ENCODE measurements at places on chromosomes 1 and 21. TPM values are rescaled to one million over a fixed set of nuclear protein-coding genes. Genes with fewer than 3 reads are reported as not detected.
A peak's percentile ranks its signal among the peaks of the same experiment; 100 is the strongest.

- no peak for DNase-seq
Measured at GRCh38 chr1:242629396-242629795, 104.9 kb upstream of the PLD5 start.

DNA sequence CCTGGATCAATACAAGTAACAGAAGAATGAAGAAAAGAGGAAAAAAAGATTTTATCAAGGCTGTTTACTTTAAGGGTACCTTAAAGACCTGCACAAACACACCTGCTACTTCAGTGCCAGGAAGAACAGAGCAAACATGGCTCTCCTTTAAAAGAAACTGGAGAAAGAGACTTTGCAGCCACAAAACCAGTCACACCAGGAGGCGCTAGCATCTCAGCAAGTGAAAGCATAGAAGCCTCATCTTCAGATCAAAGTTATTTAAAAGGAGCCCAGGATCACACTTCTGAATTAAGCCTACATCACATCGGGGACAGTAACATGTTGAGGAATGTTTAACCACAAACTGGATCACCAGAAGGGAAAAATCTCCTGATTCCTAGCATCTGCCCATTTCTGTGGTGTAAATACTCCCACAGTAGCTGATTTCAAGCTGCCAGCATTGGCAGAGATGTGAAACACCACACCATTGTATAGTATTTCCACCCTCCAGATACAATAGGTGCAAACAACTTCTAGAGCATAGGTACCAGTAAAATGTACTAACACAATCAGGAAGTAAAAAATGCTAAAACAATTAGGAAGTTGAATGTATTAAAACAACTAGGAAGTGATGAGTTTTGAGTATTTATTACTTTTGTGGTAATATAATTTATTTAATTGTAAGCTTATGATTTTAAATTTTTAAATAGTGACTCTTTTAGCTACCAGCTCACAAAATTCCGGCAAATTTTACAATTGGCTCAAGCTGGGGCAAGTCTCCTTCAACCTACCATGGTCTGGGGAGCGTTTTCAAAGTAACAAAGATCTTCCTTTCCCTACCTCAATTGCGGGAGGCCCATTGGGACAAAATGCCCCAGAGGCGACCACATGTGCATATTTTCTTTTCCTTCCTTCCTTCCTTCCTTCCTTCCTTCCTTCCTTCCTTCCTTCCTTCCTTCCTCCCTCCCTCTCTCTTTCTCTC is 105.3 kb upstream of the CLDN14 start:
- DNase-seq: no peak

- DNase-seq: no peak
Measured at GRCh38 chr1:54721719-54722118, 6.1 kb downstream of the TTC4 start.

DNA sequence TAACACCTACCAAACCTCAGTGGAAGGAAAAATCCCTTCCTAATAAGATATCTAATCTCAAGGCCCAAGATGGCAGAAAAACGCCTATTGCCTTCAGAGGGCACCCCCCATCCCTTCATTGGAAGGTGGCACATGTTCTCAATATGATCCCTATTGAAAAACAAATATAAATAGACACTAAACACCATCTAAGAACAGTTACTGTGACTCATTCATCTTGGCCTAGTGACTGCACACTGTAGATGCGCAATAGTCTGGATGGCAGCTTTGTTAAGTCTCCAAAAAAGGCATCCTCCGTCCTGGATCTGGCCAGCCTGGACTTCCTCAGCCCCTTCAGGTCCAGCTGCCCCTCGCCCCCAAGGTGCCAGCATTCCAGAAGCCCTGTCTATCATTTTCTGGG is 121.9 kb downstream of the CAPN8 start:
- no peak for DNase-seq

DNA sequence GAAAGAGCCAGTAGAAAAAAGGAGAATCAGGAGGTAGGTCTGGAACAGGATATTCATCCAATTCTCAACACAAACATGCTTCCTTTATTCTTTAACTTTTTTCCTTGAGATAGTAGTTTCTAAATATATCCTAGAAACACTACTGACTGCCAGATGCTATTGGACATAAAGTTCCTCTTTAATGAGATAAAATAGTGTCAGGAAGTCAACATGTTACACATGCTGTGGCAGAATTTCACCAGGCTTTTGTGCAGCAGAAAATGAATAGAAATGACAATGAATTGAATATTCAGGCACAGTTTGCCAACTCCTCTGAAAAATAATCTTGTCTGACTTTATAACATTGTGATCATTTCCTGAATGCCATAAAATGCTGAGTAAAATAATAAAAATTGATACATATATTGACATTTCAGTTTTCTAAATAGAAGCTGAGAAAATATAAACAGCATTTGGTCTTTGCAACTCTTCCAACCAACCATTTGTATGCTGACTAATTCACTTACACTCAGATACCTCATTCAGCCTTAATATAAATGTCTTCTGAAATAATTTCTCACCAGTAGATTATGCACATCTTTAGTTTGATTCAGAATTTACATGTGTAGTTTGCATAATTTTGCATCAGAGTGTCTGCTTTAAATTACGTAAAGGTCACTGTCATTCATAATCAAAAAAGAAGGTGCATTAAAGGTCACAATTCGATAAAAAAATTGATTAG is 486.1 kb upstream of the ADGRL2 start:
- DNase-seq: peak; percentile 34

GRCh38 chr21:21076491-21076890 is 78.3 kb downstream of the NCAM2 start:
- DNase-seq: no peak

DNA sequence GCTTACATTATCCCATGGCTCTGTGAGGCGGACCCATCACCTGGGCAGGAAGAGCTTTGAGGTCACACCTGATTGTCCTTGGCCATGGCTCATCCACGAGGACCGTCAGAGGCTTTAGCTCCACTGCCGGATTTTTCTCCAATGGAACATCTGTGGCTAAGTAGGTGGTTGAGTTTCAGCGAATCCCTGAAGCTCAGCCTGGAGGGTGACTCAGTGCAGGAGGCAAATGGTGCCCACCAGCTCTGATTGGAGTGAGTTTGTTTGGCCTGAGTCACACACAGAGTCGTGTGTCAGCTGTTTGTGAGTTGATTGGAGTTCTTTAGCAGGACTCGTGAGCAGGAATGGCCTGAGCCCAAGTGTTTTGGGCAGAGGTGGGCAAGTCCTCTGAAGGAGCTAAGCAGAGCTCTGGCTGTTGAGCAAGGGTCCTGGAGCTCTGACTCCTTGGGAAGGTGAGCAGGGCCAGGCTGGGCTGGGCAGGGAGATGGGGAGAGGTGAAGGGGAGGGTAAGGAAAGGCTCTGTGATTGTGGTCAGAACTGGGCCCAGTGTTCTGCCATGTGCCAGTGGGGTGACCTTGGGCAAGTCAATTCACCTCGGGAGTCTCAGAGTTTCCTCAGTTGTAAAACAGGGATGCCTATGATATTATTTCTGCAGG is 2.0 kb downstream of the SLC6A17 start:
- DNase-seq: no peak

DNA sequence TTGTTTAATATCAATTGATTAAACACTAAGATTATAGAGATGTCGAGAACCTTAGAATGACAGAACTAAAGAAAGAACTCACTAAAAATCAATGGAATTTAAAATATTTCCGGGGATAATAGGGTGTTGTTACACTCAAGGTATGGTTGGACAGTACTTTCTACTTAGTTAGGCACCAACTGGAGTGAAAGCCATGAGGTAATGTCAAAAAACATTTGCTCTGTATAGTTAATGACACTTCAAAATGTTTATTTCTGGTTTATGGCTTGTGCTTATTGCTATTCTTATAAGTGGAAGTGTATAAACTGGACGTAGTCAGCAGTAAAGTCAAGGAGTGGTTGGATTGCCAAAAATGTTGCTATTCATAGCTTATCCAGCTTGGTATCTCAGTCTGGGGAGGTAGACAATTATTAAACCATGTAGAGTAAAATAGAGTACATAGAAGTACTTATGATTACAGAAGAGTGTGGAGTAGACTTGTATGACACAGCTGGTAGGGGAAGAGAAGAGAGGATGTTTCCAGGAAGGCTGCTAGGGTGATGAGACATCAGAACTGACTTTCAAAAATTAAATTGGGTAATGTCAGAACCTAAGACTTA is 56.5 kb upstream of the BMP8A start:
- no peak for DNase-seq

Gene ASCL5
- not detected for total RNA-seq

Gene NUAK2
- total RNA-seq: 1.3 TPM

Gene MSH4
- 0.27 TPM for total RNA-seq

Gene NR1I3
- not detected for total RNA-seq

Gene TSPEAR
- total RNA-seq: not detected

Gene SPOCD1
- under 0.01 TPM for total RNA-seq

Gene TBX19
- total RNA-seq: 1.3 TPM

Gene ATP8B2
- total RNA-seq: 154 TPM

Measured in hematopoietic multipotent progenitor cell (in vitro differentiated cells).